Muscle of leg (tissue), 16 donors: ENCODE measurements at places on chromosomes 6 and 20. TPM values are rescaled to one million over a fixed set of nuclear protein-coding genes. Genes with fewer than 3 reads are reported as not detected.

DNA sequence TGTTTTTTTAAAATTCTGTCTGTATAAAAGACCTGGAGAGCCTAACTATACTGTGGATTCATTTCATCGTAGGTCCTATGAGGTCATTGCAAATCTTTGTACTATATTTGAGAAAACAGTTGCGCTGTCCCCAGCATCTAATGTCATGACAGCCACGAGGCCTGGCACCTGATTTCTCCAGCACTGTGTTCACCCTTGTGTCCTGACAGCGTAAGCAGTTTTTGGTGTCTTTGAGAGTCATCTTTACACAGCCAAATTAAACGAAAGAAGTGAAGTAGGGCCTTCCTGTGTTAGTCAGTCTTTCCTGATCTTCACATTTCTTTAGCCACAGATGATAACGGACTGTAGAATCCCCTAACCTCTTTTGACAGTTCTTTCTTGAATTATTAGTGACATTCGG is 70.6 kb upstream of the PHACTR2 start:
- H3K36me3 ChIP-seq, result no peaks in the 10 kb centered on the region
- no peak for DNase-seq
- peak overlapping the region; percentile 31 for H3K27ac ChIP-seq
- no peak overlapping the region for H3K4me3 ChIP-seq
- no peaks in the 10 kb centered on the region for H3K27me3 ChIP-seq
- peaks cover 10% of the 10 kb centered on the region for H3K4me1 ChIP-seq

GRCh38 chr6:98323605-98324004 is 510.8 kb upstream of the POU3F2 start:
- no peaks in the 10 kb centered on the region for H3K4me1 ChIP-seq
- no peak overlapping the region for H3K27ac ChIP-seq
- no peaks in the 10 kb centered on the region for H3K36me3 ChIP-seq
- H3K4me3 ChIP-seq, result no peak overlapping the region

DNA sequence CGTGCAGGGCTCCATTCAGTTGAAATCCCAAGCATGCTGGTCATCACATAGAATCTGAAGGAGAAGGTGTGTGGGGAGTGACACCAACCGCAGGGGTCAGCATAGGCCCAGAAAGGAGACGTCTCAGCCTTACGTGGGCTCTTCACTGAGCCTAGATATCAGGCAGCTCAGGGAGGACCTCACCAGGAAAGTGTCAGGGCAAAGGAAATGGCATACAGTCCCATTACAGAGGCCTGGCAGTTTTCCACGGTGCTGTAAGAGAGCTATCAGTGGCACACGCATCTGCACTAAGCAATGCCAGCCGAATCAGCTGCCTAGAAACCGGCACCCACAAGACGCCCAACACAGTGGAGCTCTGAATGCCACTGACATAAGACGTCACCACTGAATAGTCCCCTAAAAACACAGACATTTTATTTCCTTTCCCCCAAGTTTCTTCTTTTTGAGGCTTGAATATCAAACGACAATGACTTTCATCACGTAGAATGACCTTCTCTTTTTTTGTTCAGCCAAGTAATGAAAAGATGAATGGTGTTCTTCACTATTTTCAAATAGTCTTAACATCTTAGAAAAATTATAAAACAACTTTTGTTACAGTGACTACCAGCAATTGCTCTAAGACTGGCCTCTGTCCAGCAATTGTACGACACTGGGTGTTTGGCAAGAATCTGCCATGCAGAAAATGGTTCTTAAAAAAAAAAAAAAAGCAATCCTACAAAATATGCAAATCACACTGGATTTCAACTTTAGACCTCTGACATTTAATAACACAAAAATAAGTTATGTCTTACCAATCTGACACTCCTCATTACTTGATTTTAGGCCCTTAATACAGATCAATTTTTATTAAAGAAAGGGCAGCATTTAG is 88.9 kb upstream of the FOXQ1 start:
- H3K27ac ChIP-seq, result no peak overlapping the region
- peak; percentile 15 for DNase-seq
- H3K4me1 ChIP-seq, result peaks cover 5% of the 10 kb centered on the region
- H3K36me3 ChIP-seq, result no peaks in the 10 kb centered on the region
- H3K27me3 ChIP-seq, result no peaks in the 10 kb centered on the region
- H3K4me3 ChIP-seq, result no peak overlapping the region

DNA sequence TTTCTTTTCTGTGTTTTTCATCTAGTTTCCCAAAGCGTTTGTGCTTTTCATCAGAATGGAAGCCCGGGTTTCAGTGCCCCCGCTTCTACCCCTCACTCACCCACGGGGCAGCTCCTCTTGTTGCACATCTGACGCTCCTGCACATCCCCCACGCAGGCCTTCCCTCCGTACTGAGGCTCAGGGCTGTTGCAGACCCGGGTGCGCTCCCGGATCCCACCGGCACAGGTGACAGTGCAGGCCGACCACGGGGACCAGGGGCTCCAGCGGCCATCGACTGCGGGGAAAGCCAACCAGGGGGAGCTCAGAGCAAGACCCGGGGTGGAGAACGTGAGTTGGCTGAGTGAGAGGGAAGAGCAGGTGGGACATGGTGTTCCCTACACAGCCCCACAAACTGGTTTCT is 19.0 kb downstream of the THBS2 start:
- H3K36me3 ChIP-seq, result peaks cover 29% of the 10 kb centered on the region
- no peak overlapping the region for H3K4me3 ChIP-seq

DNA sequence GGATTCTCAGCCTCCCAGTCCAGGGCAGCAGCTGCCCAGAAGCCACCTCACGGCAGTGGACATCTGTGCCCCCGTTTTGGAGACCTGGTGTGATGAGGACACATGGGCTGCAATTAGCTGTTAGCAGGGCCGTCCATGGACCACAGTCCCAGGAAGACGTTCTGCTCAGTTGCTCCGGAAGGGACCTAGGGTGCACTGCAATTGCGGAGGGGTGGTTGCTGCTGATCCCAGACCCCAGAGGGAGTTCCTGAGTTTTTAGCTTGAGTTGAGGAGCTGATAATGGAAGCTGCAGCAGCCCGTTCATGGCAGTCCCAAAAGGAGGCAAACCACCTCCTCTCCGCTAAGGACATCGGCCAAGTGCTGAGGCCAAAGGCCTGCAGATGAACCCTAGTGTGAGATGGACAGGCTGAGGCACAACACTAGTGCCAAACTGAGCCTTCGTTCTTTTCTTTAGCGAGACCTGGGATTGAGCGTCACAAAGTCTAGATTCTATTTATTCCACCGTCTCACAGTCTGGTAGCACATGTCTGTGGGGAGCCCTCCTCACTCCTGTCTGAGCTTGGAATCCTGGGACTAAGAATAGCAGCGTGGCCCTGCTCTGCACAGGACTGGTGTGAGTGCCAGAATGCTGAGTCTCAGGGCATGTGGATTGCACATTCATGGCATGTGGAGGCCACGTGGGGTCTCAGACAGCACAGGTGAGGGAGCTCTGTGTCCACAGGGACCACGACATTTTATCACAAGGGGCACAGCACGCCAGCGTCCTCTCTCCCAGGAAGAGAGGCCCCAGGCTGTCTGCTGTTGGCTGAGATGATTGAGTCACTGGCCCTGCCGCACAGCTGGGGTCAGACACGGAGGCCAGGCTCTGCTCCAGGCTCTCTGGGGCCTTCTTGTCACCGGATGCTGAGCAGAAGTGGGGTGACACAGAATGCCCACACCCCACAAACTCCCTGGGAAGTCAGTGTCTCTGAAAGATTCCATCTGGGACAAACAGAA is 113.4 kb downstream of the PSMB1 start:
- H3K4me1 ChIP-seq, result peaks cover 59% of the 10 kb centered on the region
- DNase-seq, result peak; percentile 63
- H3K4me3 ChIP-seq, result no peak overlapping the region
- H3K36me3 ChIP-seq, result no peaks in the 10 kb centered on the region

GRCh38 chr20:11302436-11302835 is 615.3 kb upstream of the BTBD3 start:
- DNase-seq, result no peak
- no peak overlapping the region for H3K27ac ChIP-seq
- H3K4me1 ChIP-seq, result no peaks in the 10 kb centered on the region

The CAPN11 gene
- total RNA-seq, result 0.18 TPM

GRCh38 chr20:58851221-58851968 is 693 bp upstream of the GNAS-AS1 start:
- peak overlapping the region; percentile 76 for H3K4me3 ChIP-seq
- H3K36me3 ChIP-seq, result peaks cover 26% of the 10 kb centered on the region
- peak overlapping the region; percentile 53 for H3K27ac ChIP-seq
- DNase-seq, result no peak

The GPLD1 gene
- total RNA-seq, result 2.7 TPM
